Activated naive CD8-positive, alpha-beta T cell treated with anti-CD3 and anti-CD28 coated beads, Interleukin-2, amount 10 ng/mL, durations not matched to agents 7 days and 5 days (primary cell): ENCODE measurements at places on chromosomes 11 and 22. TPM values are rescaled to one million over a fixed set of nuclear protein-coding genes. Genes with fewer than 3 reads are reported as not detected.

GRCh38 chr11:117219455-117219854, 12.4 kb downstream of the PCSK7 start:
- no peak for DNase-seq

DNA sequence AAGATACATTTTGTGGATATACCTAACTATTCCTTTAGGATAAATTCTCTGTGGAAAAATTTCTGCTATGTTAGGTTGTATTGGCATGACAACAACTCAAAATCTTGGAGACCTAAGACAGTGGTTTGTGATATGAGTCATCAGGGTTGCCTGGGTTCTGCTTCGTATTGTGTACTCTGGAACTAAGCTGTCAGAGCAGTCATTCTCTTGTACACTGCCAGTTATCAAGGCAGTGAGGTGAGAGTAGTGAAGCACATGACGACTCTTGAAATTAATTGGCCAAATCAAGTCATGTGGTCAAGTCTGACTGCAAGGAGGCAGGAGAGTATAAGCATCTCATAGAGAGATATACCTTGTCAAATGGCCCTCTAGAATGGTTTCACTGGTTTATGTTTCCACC, 104.4 kb downstream of the FANCF start:
- DNase-seq: no peak

DNA sequence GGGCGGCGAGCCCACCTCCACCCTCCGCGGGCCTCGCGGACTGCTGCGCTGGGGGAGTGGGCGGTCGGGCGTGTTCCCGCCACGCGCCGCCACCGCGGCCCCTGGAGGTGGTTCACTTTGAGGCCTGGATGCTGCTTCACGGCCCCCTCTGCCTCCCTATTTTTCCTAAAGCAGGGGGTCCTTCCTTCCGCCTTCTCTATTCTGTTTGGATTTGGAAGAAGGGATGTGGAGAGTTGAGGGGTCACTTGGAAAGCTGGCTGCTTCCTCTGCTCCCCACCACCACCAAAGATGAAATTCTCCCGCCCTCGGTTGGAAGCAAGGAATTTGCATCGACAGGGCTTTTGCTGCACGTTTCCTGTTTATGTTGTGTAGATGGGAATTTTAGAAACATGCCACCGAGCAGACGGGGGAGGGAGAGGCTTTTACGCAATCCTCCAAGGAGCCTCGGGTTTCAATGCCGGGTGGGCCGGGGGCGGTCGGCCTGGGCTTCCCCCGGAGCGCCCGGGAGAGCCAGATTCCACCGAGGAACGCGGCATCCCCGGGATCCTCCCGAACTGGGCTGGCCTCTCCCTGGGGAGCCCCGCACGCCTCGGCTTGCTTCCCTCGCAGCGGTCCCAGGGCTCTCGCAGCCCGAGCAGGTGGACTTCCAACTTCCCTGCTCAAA, 403 bp upstream of the SBF2 start:
- no peak for DNase-seq

DNA sequence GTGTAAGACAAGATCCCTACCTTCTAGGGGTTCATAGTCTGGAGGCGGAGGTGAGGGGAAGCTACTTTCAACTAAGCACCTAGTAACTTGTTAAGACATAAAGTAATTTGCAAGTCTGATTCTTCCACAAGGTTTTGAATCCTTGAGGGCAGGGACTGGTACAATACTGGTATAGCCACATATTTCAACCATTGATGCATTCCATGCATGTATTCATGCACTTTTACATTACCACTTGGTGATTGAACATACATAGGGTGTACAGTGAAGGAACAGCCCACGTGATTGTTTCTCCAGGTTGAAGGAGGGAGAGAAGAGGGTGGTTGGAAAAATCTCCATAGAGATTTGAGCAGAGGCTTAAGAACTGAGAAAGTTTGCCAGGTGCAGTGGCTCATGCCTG, 62.0 kb upstream of the PAX6 start:
- no peak for DNase-seq

GRCh38 chr22:21731503-21731902, 4.1 kb downstream of the YPEL1 start:
- no peak for DNase-seq

- DNase-seq: no peak
Observed at GRCh38 chr11:74154620-74155281, 16.1 kb downstream of the C2CD3 start.

- no peak for DNase-seq
Observed at GRCh38 chr11:120499088-120499487, 12.5 kb upstream of the GRIK4 start.

GRCh38 chr22:17446698-17447097, 77.4 kb downstream of the CECR2 start:
- no peak for DNase-seq

- DNase-seq: no peak
Observed at GRCh38 chr11:111010391-111011274, 234.9 kb upstream of the POU2AF2 start.

MDK gene
- total RNA-seq: 7.4 TPM

C22orf15 gene
- 2.9 TPM for total RNA-seq

DCHS1 gene
- total RNA-seq: 2.1 TPM

MCM5 gene
- 194 TPM for total RNA-seq

RFPL1 gene
- not detected for total RNA-seq
